H9 (cell line): ENCODE measurements at places on chromosomes 2 and 18.
A peak's percentile ranks its signal among the peaks of the same experiment; 100 is the strongest.

DNA sequence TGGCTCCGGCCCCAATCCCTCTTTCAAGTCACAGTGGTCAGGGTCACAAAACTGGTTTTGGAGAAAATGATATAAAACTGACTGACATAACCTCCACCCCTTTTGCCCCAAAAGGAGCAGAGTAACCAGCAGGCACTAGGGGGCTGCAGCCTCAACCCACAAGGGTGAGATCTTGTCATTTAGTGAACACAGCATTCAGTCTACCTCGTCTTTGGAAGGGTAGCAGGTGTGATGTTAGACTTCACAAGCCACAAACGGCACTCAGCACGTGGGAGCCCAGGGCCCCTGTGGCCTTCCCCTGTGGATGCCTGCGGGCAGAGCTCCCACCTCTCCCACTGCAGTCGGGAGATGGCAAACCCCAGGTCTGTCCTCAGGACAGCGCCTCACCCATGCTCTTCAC lies 372.1 kb upstream of the MYT1L start:
- no peak for DNase-seq
- H3K27ac ChIP-seq, result no peak overlapping the region
- peaks cover 5% of the 10 kb centered on the region for H3K4me1 ChIP-seq

DNA sequence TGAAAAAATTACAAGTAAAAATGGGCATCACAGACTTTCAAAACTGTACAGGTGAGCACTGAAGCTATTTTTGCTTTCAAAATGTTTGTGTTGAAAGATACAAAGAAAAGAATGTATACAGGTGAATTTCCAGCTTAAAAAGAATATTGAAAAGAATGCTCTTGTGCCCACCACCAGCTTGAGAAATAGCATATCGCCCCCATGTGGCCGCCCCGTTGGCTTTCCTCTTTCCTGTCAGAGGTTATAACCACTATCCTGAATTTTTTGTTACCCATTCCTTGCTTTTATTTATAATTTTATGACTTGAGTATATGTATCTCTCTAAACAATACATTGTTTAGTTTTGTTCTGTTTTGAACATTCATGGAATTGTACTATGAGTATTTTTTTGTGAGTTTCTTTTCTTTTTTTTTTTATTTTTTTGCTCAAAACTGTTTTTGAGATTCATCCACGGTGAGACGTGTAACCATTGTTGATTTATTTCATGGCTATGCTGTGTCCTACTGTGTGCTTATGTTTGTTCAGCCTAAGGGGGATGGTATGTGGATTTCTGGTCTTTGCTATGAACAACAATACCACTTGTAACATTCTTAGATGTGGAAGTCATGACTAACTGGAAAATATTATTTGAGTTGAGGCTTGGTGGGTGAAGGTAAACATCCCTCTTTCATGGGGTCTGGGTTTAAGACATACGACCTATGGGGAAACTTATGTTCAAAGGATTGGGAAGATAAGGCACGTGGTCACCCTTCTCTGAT lies 11.6 kb downstream of the TRPM8 start:
- no peaks in the 10 kb centered on the region for H3K27me3 ChIP-seq
- H3K36me3 ChIP-seq, result no peaks in the 10 kb centered on the region
- peaks cover 10% of the 10 kb centered on the region; the same call in 1 of the 2 replicates for H3K4me1 ChIP-seq
- no peak overlapping the region for H3K27ac ChIP-seq

DNA sequence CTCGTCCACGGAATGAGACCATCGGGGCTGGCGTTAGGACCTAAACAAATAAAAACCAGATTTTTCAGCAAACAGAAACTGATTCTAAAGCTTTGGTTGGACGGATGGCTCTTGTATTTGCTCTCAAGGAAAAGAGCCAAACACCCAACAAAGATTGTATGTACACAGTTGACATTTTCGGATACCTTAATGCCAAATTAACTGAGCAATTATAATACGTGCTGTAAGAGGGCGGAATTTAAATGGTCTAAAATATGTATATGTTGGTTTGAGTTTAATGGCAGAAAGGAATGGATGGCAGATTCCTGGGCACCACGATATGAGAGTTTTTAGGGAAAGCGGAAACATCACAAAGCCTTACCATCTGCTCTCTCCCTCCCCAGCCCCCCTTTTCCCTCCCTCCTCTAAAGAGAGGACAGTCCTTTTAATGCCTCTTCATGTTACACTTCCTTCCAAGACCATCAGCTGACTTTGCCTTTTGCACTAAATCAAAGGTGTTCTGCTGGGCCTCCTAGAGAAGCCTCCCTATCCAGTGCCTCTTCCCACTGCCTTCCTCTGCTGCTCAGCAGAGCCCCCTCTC lies 33.3 kb downstream of the STAT1 start:
- no peak overlapping the region for H3K27ac ChIP-seq

GRCh38 chr2:21194858-21195271 lies 71.1 kb downstream of the TDRD15 start:
- no peaks in the 10 kb centered on the region for H3K36me3 ChIP-seq
- H3K27me3 ChIP-seq, result no peaks in the 10 kb centered on the region

GRCh38 chr18:37778417-37779165 lies 213.0 kb upstream of the CELF4 start:
- no peak overlapping the region for H3K27ac ChIP-seq
- no peaks in the 10 kb centered on the region for H3K27me3 ChIP-seq
- no peak overlapping the region; the same call in 2 of the 3 replicates for H3K4me3 ChIP-seq
- H3K36me3 ChIP-seq, result no peaks in the 10 kb centered on the region
- peak; percentile 90 for DNase-seq
